ENCODE measurements at places on chromosomes 7 and 10.

- DNase-seq: no peak
Observed at GRCh38 chr7:139871820-139872219, 42.8 kb downstream of the TBXAS1 start.

GRCh38 chr7:98855610-98856422 lies 14.0 kb downstream of the TMEM130 start:
- no peak for DNase-seq

DNA sequence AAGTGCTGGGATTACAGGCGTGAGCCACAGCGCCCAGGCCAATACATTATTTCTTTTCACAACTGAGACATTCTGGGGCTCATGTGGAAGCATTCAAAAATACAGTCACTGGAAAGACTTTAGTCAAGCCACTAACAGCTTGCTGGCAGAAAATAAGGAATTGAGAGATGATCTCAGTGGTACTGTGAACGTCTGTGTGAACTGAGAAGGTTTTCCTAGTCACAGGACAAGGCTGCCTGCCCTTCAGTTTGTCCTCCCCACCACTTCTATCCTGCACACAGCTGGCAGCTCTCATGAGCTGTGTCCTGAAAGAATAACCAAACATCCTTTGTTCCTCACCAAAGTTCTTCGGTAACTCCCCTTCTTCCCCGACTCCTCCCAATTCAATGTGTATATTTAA lies 31.3 kb upstream of the ITGA8 start:
- DNase-seq: no peak

- DNase-seq: no peak
Observed at GRCh38 chr7:156524818-156525597, 115.6 kb upstream of the RNF32 start.

DNA sequence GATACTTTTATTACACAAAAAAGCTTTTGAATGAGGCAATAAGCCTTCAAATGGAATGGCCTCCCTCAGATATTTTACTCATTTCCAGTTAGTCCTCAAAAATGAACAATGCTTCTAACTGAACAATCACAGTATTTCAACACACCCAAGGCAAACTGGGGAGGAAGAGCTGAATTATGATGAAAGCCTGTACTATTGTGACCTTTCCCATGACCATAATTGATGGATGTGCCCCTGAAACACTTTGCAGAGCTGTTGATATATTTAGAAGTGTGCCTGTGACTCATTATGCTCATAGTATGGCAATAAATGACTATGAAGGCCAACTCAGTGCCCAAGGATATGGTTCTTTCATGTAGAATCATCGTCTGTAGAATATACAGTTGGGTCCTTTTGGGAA lies 248.1 kb downstream of the AHR start:
- DNase-seq: no peak

- no peak for DNase-seq
Observed at GRCh38 chr10:112185959-112186358, 2.4 kb upstream of the GPAM start.

DNA sequence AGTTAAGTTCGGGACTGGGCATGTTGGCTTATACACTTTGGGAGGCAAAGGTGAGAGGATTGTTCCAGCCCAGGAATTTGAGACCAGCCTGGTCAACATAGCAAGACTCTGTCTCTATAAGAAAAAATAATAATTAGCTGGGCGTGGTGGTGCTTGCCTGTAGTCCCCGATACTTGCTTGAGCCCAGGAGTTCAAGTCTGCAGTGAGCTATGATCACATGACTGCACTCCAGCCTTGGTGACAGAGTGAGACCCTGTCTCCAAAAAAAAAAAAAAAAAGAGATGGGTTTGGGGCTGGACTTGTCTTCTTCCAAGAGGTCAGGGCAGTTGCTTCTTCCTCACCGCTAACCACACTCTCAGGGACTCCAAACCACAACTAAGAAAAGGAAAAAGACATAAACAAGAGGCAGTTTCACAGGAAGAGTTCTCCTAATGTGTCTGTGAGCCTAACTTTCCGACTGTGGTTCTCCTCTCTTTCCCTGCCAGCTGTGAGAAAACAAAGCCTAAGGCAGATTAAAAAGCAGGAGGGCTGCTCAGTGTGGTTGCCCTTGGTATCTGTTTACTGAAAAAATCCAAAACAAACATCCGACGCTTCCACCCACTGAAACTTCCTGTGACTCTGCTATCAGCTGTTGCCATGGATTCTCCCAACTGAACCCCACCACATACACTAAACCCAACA lies 2.4 kb upstream of the SERPINE1 start:
- no peak for DNase-seq

DNA sequence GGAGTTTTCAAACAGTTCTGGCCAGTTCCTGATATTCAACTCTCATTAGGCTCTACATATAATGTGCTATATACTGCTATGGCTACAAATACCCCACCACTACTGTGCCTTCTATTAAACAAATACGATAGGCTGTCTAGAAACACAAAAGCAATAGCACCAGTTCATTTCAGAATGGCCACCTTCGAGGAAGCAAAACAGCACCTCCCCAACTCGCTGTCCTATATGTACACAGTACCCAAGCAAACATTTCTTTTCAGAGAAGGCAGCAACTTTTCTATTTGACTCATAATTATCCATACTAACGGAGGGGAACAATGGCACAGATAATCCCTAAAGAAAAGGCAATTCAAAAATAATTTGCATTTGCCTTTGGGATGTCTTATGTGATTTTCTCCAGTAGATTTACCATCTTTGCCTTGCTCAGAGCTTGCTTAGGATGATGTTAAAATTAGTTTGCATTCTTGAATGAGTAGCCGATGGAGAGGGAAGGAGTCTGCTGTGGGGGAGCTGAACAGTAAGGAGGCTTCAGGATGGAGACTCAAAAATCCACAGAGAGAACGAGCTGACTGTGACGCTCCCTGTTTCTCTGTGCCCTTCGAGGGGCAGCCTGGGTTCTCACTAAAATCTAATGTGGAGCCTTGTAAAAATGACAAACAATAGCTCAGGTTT lies 218.7 kb downstream of the FANK1 start:
- DNase-seq: no peak

DNA sequence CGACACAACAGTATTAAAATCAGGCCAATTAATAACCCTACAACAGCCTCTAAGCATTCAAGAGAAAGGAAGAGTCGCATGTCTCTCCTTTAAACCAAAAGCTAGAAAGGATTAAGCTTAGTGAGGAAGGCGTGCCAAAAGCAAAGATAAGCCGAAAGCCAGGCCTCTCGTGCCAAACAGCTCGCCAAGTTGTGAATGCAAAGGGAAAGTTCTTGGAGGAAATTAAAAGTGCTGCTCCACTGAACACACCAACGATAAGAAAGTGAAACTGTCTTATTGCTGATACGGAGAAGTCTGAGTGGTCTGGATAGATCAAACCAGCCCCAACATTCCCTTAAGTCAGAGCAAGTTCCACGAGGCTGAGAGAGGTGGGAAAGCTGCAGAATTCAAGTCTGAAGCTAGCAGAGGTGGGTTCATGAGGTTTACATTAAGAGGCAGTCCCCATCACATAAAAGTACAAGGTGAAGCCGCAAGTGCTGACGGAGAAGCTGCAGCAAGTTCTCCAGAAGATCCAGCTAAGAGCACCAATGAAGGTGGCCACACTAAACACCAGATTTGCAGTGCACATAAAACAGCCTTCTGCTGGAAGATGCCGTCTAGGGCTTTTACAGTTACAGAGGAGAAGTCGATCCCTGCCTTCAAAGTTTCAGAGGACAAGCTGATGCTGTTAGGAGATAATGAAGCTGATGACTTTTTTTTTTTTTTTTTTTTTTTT lies 194.8 kb downstream of the MAD1L1 start:
- peak; percentile 60 for DNase-seq

DNA sequence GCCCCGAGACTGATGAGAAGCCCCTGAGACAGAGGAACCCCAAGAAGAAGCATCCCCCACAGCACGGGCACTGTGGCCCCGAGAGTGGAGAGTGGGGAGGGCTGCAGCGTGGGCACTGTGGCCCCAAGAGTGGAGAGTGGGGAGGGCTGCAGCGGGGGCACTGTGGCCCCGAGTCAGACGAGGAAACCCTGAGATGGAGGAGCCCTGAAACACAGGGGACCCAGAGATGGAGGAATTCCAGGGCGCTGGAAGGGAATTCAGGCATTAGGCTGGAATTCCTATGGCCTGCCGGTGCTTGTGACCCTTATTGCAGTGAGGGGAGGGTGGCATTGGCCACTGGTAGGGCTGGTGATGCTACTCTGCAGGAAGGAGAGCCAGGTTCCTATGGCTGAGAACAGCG lies 168.6 kb upstream of the SHH start:
- no peak for DNase-seq

DNA sequence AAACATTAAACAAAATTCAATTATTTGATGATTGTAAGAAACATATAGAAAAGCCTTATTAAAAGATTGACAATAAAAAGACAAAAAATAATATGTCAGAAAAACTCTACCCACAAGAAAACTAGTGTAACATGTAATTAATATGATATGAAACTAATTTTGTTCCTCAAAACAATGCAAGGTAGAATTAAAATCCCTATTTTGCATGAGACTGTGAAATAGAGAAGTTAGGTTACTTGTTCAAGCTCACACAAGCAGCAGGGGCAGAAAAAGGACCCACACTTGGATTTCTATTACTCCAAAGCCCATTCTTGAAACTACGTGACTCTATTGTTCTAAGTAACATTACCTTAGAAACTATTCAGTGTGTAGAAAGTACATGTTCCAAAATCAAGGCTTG lies 96.4 kb downstream of the KCNMA1 start:
- DNase-seq: no peak

DNA sequence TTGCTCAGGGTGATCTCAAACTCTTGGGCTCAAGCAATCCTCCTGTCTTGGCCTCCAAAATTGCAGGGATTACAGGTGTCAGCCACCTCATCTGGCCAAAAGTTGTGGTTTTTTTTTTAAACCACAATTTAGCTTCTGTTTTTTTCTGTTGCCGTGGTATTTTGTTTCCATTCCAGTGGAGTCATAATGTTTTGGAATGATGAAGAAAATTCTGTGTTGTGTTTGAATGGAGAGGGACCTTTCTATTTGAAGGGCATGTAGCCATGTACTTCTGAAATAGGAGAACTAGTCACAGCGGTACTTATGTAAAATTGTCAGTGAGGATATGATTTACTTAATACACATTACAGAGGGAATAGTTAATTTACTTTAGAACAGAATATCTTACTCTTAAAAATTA lies 201.3 kb downstream of the ARL4A start:
- no peak for DNase-seq

GRCh38 chr10:14118953-14119352 lies 211.8 kb downstream of the FRMD4A start:
- DNase-seq: no peak

GRCh38 chr10:25294032-25294926 lies 119.5 kb downstream of the GPR158 start:
- DNase-seq: no peak

DNA sequence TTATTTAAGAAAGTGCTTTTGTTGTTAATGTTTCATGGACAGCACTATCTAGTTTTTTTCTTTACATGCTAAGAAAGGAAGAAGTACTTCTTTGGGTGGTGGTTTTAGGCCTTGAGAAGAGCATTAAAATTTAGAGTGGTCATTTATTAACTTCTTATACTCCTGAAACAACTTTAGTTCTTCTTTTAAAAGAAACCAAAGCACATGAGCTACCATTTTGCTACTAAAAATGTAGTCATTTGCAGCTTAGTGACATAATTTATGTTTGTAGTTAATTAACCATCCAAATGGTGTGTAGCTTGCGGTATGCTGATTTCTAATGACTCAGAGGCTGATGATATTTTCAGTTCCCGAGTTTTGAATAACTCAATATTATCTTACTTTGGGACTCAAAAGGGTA lies 207.5 kb downstream of the BBS9 start:
- no peak for DNase-seq

GRCh38 chr7:156680281-156680680 lies 39.7 kb downstream of the RNF32 start:
- no peak for DNase-seq

GRCh38 chr7:21948364-21948763 lies 2.7 kb upstream of the CDCA7L start:
- no peak for DNase-seq

DNA sequence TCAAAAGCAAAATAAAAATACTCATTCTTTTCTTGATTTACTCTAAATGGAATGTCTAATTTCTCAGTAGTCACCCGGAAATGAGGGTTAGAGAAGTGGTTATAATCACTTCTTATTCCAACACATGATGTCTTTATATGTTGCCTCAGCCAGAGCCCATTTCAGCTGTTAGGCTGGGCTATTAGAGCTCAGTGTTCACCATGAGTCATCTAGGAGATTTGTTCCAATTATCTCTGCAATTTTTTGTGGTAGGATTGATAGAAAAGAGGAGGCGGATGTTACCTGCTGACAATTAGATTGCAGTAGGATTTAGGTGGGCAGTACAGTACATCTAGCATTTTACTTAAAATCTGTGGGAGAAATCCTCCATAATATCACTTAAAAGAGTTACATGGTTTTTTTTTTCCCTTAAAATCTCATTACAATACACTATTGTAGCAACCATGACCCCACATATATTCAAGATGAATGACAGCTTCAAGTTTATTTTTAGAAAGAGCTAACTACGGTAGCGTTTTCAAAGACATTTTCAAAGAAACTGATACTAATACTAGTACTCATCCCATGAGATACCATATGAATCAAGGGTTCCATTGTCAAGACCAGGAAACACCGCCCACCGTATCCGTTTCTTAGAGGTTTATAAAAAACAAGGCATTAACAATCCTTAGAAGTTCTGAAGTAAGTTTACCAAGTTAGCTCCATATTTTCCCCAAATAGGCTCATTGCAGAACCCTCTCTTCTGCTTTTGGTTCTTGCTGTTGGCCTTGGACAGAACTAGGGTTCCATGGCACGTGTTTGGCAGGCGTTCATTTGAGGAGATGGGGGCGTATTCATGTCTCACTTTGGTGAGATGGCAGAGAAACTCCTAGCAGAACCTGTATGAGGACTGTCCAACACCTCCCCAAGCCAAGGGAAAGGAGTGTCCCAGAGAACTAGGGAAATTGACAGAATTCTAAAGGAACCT lies 10.4 kb downstream of the CPA2 start:
- no peak for DNase-seq

GRCh38 chr10:52586710-52587109 lies 185.9 kb downstream of the MBL2 start:
- DNase-seq: no peak

DNA sequence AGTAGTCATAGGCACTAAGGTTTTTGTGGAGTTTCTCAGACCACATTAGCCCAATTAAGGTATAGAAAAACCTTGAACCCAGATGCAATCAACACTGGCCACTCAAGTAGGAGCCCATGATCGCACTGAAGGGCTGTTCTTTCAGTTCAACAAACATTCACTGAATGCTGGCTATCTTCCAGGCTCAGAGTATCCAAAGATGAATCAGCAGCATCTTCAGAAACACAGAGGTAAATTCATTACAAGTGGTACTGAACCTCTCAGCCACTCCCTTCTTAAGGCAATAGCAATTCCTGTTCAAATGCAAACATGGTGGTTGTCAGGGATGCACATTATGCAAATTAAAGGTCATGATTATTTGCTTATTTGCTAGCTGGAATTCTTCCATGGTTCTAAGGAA lies 17.1 kb downstream of the KCNK18 start:
- no peak for DNase-seq

- DNase-seq: no peak
Observed at GRCh38 chr7:8823486-8823885, 390.1 kb downstream of the NXPH1 start.

GRCh38 chr10:14092799-14093198 lies 237.9 kb downstream of the FRMD4A start:
- DNase-seq: no peak
